Activated naive CD4-positive, alpha-beta T cell treated with Interleukin-2 at 50 U/mL for 16 hours (primary cell): ENCODE measurements at places on chromosomes 16 and 17.

- no peak for DNase-seq
Observed at GRCh38 chr16:6684076-6684673, 648.5 kb upstream of the RBFOX1 start.

DNA sequence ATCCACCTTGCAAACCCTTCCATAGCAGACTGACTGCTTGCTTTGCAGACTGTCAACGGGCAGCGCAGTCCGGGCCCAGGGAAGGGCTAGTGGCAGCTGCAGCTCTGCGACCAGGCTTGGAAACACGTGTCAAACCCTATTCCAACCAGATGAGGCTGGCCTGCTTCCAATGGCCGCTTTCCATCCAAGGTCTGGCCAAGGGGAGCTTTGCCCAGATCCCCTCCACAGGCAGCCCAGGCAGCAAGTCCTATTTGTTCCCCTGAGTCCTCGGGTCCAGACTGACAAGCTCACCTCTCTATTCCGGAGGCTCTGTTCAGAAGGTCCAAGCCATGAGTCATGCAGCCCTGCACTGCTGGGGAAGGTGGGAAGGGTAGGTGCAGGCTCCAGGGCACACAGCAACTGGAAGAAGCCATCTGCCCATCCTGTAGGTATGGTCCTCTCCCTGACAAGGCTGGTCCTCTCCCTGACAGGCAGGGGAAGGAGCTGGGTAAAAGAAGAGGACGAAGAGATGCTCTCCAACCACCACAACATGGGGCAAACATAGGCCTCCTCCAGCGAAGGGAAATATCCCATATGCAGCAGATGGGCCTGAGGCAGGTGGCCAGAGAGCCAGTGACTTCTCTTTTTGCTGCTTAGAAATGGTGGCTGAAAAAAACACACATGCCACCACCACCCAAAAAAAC lies 22.6 kb upstream of the AXIN2 start:
- DNase-seq: no peak

GRCh38 chr17:20300436-20300934 lies 166.9 kb downstream of the LGALS9B start:
- no peak for DNase-seq

DNA sequence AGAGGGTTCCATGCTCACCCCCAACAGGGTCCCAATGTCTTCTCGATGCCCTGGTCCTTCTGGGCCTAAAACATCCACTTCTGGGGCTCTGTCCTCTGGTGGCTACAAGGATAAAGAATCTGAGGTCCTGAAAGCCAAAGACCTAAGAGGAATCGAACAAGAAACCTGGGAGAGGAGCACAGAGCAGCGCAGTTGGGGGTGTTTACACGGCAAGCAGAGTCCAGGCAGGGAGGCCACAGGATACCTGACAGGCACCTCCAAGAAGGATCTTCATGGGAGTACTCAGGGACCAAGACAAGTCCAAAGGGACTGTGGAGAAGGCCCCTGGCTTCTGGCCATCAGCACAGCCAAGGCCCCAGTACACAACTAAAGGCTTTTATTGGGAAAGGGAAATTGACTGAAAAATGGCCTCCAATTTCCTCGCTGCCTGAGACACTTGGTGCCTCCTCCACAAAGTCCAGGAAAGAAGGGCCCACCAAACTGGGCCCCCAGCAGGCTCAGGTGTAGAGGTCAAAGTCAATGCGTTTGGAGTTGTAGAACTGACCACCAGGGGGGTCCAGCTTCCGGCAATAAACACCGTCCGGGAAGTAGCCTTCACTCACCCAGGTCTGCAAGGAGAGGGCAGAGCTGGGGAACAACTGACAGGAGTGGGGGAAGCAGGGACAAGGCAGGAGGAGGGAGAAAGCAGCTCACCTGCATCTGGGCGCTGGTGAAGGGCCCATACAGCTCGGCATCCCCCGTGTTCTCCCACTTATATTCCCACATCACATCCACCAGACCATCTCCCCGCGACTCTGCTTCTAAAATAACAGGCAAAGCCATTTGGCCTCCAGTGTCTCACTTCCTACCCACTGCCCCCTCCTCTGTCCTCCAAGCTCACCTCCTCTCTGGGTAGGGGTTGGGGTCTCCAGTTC lies 2.4 kb downstream of the CD2BP2 start:
- DNase-seq: no peak

- no peak for DNase-seq
Observed at GRCh38 chr16:23420011-23420410, 33.0 kb downstream of the COG7 start.

DNA sequence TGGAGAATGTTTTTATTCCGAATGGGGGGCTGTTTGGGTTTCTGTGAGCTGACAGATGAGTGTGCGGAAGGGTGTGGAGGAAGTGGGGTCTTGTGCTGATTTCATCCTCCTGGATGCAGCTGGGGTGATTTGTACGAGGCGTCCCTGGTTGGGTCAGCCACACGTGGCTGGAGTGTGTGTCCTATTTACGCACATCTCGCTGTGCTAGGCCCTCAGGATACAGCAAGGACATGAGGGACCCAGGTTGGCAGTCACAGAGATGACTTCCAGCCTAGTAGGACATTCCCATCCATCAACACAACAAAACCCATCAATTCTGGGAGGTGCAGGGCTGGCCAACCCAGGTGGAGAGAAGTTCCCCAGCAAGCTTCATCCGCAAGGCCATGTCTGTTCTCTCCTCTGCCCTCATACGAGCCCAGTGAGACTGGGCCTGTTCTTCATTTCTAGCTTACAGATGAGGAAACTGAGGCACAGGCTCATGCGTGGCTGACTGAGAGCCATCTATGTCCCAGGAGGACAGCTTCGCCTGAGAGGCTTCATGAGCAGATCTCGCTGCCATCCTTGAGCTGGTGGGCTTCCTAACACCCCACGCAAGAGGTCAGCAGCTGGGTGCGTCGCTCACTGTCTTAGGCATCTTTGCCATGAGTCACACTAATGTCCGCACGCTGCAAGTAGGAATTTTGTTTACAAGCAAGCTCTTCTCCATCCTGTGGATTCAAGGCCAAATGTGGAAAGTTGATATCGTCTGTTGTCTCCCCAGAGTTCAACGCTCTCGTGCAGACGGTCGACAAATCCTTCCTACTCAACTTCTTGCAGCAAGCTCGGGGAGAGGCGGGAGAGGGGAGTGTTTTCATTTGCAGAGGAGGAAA lies 24.4 kb downstream of the IRF8 start:
- no peak for DNase-seq

DNA sequence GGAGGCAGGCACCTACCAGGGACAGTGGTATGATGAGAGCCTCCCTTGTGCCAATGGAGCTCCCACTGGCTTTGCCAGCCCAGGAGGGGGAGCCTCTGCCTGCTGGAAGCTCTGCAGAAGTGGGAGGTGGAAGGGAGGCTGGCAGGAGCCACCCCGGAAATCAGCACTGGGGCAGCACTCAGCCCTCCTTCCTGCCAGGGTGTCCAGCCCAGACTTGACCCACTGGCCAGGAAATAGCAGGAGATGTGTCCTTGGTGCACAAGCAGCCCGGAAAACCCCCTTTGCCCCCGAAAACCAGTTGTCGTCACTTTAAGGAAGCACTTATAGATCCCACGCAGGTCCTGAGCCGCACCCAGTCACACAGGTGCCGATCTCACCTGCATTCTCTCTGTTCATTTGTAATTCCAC lies 49.3 kb upstream of the CACNG4 start:
- no peak for DNase-seq

DNA sequence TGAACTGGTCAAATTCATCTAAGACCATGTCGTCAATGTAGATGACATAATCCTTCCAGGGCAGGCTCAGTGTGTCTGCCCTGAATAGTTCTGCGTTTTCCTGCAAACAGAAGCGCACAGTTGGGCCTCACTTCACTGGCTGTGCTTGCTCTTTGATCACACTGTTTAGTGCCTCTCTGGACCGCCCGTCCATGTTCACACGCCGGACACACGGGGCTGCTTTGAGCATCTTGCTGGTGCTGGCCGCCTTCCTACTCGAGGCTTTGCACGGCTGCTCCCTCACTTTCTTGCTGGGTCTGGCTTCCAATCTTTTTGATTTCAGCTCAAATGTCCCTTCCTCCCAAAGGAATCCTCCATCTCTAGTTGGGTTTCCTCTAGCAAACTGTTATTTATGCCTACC lies 37.4 kb downstream of the DNAH17 start:
- no peak for DNase-seq

GRCh38 chr17:64153565-64154312 lies 23.8 kb upstream of the ERN1 start:
- DNase-seq: no peak

DNA sequence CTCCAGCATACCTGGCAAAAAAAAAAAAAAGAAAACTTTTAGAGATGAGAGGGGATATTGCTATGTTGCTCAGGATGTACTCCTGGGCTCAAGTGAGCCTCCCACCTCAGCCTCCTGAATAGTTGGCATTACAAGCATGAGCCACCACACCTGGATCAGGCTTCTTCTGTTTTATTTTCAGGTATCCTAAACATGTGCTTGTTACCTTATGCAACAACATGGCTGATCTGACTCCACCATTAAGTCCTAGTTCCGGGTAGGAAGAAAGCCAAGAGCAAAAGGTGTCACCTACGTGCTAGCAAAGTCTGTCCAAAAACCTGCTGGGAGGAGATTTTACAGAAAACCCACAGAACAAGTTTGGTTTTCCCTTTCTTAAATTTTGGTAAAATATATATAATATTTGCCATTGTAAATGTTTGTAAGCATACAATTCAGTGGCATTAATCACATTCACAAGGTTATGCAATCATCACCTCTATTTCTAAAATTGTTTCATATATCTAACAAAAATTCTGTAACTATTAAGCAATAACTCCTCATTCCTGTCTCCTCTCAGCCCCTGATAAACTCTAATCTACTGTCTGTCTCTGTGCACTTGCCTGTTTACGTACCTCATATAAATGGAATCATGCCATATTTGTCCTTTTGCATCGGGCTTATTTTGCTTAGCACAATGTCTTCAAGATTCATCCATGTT lies 9.1 kb upstream of the CACNG3 start:
- no peak for DNase-seq

GRCh38 chr17:74939534-74939933 lies 3.8 kb downstream of the OTOP3 start:
- DNase-seq: no peak

- DNase-seq: no peak
Observed at GRCh38 chr16:83737729-83738354, 69.9 kb upstream of the HSBP1 start.

DNA sequence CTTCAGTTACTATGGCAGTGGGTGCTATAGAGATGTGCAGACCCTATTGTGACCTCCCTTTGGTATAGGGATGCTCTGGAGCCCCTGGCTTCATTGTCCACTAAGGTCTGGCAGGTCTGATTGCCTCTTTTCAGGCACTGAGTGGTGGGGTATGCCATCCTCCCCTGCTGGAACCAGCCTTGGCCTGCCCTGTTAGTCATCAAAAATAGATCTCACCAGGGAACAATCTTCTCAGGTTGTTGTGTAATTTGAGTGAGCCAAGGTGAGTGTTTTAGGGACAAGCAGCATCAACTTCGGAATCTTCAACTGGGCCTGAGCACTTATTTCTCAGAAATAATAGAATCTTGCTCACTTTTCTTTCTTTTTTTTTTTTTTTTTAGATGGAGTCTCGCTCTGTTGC lies 19.6 kb downstream of the HMOX2 start:
- no peak for DNase-seq

- DNase-seq: no peak
Observed at GRCh38 chr16:27340654-27341053, 26.9 kb downstream of the IL4R start.

DNA sequence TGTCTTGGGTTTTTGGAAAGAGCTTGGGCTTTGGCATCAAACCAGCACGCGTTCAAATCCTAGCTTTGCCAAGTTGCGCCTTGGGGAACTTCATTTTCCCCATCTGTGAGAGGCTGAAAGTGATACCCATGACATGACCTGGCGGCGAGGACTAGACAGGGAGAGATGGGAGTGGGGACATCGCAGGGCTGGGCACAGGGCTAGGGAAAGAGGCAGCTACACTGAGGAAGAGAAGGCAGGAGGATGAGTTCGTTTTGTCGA lies 202.9 kb downstream of the IRF8 start:
- no peak for DNase-seq

DNA sequence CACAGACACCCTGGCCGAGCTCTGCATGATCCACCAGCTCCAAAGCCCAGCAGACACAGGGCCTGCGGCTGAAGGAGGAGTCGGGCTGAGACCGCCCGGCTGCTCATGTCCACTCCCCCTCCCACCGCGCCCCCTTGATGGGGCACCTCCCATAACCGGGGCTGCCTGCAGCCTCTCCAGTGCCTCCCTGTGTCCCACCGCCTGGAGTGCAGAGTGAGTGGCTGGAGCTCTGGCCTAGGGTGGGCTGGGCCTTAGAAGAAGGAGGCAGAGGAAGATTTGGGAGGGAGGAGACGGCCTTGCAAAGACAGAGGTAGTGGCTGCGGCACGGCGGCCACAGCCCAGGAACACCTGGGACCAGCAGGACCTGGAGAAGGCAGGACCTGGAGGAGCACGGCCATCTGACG lies 4.0 kb downstream of the CBFA2T3 start:
- DNase-seq: no peak

- DNase-seq: peak; percentile 42
Observed at GRCh38 chr17:3647769-3648555, 11.4 kb downstream of the CTNS start.

DNA sequence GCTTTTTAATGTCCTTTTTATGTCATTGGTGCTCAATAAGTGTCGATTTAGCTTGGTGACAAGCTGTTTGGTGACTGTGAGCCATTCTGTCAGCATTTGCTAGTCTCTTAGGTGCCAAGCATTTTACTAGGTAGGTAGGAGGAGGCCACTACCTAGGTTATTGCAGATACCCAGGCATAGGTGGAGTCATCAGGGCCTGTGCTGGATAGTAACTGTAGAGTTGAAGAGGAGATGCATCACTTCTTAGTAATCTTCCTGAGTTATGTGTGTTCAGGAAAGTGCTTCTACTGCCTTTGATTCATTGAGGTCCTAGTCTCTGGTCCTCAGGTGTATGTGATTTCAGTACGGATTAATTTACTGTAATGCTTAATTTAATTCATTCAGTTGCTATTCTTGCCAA lies 17.7 kb downstream of the USP10 start:
- DNase-seq: no peak

DNA sequence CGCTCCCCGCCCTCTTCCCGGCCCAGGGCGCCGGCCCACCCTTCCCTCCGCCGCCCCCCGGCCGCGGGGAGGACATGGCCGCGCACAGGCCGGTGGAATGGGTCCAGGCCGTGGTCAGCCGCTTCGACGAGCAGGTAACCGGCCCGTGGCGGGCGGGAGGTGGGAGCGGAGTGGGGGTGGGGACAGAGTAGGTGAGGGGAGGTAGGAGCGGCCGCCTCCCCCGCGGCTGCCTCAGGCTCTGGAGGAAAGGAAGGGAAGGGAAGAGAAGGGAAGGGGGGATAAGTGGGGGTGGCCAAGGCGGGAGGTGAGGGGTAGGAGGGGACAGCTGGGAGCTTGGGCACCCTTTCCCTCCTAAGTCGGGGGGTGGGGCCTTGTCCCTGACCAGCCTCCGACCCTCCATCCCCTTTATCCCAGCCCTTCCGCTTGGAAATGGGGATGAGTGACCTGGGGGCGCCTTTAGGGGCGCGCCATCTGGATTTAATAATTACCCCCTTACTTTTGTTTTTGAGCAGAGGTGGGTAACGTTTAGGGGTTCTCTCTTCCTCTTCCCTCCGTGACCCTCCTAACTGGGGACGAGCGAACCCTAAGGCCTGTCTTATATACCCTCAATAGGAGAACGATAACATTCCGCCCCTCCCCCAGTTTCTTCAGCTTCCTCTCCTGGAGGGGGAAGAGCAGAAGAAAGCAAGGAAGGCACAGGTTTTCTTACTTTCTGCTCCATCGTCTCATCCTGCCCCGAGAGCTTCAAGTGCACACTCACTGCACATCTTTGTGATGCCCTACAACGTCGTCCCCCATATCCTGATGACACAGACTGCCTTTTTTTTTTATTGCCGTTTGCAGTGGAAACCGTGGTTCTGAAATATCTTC lies 694 bp downstream of the NF1 start:
- DNase-seq: peak; percentile 18

GRCh38 chr16:84724606-84725309 lies 25.0 kb downstream of the USP10 start:
- DNase-seq: no peak
